ENCODE measurements at places on chromosomes 2 and 18.

DNA sequence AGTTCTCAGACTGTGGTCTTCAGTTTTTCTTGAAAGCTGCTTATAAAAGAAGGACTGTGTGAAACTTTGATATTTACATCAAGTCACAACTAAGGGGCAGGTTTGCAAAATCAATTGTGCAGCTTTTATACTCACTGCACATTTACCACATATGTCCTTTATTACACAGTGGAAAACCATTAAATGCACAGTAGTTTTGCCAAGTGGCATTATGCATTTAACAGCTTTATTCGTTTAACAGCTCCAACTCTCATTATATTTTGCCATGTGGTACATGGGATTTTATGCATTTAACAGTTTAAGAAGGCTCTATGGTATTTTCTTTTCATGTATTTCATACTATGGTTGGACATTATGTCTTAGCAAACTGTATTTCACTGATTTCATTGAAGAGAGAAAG, 135.6 kb downstream of the SATB2 start:
- DNase-seq: no peak

- DNase-seq: no peak
These were observed 1.4 kb downstream of the PPP4R1 start for GRCh38 chr18:9612977-9613376.

GRCh38 chr2:44706681-44707553, 234.6 kb upstream of the SIX3 start:
- DNase-seq: no peak

- DNase-seq: no peak
These were observed 266.7 kb downstream of the ATAD2B start for GRCh38 chr2:23660237-23660636.

DNA sequence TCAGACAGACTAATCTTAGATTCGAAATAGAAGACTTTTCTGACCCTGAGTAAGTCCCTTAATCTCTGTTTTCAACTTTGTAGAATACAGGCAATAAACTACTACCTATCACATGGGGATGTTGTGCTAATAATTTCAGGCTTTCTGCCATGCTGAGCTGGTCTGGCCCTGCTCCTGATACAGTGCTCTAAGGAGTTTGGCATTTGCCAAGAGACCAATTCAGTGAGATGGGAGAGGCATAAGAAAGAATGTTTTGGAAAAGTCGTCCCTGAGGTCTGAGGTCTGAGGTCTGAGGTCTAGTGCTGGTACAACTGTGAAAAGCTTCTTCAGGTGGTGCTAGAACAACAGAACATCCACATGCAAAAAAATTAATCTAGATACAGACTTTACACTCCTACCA, 35.9 kb upstream of the SP3 start:
- DNase-seq: no peak

- no peak for DNase-seq
These were observed 56.9 kb downstream of the MFSD6 start for GRCh38 chr2:190465060-190465459.

DNA sequence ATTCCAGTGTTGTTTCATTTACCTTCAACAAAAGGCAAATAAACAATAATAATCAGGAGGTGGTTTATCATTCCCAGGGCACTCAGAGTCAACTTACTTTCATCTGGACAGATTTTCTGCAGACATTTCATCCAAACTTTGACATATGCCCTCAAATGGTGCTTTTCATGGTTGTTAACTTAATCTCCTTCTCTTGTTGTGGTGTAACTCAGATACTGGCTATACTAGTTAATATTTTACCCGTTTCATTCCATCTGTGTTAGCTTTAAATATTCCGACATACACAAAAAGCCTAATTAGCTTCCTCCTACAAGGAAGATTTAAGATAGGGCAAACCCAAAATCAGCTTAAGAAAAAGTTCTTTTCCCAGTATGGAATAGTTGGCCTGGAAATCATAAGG, 44.4 kb upstream of the RPE start:
- no peak for DNase-seq

Measured in activated T-helper 1 cell treated with Interleukin-2 at 50 U/mL for 16 hours (primary cell).